ENCODE measurements at places on chromosomes 13 and 19. TPM values are rescaled to one million over a fixed set of nuclear protein-coding genes. Genes with fewer than 3 reads are reported as not detected.

Gene WDR88
- not detected for polyA plus RNA-seq

DNA sequence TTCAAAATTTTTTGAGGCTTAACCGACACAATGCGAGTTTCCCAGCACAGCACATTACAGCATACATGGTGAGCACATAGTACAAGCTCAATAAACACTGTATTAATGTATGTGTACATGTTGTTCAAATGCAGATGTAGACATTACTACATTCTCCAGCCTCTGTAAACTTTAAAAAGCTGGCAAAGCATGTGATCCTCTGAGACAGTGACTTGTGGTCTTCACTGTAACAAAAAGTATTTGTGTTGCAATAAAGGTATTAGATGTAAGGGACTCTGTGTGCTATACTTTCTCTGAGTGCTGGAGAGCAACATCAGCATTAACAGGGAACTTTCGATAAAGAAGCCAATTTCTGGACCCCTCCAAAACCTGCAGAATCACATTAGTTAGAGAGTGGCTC, 46.4 kb upstream of the ZNF254 start:
- no peak for DNase-seq

GRCh38 chr19:49954092-49954829, 6.7 kb downstream of the SIGLEC11 start:
- DNase-seq: peak; percentile 44

DNA sequence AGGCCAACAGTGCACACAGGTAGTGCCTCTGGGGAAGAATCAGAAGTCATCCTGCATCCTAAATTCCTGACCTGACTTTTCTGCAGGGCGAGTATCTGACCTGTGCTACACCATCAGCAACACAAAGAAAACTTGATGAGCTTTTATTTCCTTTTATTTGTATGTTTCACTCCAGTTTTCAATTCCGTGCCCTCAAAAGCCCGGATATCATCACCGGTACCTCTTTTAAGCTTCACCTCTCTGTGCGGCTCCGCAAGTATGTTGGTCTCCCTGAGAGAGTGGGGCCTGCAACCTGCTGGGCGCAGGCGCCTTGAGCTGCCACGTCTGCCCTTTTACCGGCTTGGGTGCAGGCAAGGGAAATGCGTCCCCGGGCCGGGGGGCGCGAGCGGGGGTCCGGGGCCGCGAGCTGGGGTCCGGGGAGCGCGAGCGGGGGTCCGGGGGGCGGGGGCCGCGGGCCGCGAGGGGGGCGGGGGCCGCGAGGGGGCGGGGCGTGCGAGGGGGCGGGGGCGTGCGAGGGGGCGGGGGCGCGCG, 4.3 kb upstream of the DUXA start:
- DNase-seq: peak; percentile 60

DNA sequence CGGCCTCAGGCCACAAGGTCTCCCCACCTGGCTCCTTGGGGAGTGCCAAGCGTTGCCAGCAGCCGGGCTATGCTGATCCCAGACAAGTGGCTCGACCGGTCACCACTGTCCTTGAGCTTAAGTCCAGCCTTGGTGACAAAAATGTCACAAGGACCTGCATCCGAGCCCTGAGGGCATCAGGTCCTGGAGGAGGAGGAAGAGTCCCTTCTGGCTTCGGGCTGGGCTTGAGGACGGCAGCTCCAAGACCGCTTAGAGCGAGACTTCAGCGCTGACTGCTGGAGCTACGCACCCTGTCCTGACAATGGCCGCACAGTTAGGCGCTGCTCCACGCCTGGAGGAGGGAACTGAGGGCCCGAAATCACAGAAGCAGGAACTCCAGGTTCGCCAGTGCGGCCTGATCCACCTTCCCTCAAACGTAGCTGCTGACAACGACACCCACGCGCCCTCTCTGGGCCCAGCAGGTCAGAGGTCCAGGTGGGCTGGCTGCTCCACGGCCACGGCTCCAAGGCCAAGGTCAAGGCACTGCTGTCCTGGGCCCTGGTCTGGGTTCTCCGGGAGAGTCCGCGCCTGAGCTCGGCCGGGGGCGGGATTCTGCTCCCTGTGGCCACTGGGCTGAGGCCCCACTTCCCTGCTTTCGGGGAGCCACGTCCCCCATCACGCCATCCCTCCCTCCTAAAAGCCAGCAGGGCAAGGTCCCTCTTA, 7.0 kb downstream of the SBNO2 start:
- DNase-seq: peak; percentile 76

Gene NKG7
- 1.2 TPM for polyA plus RNA-seq

- DNase-seq: no peak
These were observed 1.2 kb upstream of the RCBTB2 start for GRCh38 chr13:48533961-48534600.

DNA sequence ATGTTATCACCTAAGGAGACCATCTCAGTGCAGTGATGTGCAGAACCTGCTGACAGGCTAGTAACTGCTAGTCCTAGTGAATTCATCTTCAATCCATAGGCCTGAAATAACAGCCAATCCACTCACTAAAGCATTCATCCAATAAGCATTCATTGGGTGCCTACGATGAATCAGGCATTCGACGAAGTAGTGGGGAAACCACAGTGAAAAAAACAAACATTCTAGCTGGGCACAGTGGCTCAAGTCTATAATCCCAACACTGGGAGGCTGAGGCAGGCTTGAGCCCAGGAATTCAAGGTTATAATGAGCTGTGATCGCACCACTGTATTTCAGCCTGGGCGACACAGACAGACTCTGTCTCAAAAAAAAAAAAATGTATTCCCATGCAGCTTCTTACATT, 135.6 kb downstream of the RNF17 start:
- no peak for DNase-seq

DNA sequence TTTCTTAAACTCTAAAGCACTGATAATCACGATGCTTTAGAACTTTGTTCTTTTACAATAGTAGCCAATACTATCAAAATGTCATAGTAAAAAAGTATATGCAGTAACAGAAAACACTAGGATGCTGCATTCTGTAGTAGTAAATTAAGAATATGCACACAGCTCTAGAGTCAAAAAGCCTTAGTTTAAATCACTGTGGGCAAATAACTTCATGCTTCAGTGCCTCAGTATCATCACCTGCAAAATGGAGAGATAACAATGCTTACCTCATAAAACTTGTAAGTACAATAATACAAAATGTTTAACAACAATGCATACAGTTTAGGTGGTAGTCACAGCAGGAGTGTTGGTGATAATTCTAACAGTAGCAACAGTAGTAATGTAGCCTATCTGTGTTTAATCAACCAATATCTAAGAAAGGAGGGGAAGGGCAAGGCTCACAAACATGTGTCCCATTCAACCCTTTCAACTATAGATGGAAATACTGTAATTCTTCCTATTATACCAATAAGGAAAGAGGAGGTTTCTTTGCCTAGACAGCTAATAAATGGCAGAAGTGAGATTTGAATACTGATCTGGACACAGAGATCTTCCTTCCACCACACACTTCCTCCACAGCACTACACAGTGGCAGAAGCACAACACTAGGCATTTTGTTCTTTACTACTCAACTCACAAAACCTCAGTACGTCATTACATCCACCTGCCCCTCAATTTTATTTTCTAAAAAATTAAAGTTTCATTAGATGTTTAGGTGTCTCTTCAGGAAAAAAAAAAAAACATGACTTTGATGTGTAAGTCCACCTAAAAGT, 4.6 kb downstream of the RBM26 start:
- no peak for DNase-seq

DNA sequence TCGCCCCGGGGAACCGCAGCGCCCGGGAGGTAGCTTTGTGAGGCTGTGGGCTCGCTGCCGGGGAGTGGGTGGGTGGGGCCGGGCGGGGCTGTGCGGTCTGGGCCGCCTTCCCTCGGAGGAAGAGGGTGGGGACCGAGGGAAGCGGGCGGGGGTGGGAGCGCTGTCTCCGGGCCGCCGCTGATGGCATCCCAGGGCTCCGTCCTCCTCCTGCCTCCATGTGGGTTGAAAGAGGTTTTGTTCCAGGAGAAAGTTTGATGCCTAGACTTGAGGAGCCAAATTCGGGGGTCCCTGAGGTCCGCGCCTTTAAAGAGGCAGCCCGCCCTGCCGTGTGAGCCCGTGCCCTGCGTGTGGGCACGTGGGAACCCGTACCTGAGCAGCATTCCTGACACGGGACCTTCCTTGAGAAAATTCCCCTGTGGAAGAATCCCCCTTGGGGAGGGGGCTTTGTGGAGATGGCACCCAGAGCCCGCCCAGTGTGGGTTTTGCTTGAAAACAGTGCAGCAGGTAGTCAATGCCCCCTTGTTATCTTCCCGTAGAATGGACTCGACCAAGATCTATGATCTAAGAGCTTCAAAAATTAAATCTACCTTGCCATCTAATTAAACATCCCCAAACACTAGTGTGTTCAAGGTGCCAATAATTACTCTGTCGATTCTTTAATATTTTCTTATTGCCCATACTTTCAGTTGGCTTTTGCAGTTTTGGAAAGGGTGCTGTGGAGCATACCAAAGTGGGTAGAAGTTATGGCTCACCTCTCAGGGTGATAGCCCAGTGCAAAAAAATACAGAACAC, 107.8 kb downstream of the RXFP2 start:
- DNase-seq: no peak

GRCh38 chr13:105089858-105090643, 1445.4 kb downstream of the EFNB2 start:
- DNase-seq: no peak

- no peak for DNase-seq
These were observed 856.6 kb upstream of the KLHL1 start for GRCh38 chr13:70964874-70965273.

Gene TUBA3C
- polyA plus RNA-seq: not detected

Gene ZNF682
- 11.8 TPM for polyA plus RNA-seq

DNA sequence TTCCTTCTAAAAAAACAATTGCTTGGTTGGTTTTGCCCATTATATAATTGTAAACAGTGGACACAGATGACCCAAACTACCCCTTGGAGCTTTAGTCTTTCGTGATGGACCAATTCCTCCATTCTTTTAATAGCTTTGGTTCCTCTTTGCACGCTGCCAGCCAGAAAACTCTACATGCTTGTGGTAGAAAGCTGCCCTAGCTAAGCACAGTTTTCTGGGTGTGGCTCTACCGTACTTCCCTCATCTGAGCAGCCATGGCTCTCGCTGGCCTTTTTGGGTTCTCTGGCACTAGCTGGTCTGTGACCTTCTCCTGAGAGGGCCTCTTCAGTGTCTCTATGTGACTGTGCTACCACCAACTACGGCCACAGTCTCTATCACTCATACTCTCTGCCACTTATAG, 29.9 kb upstream of the CEBPA start:
- DNase-seq: peak; percentile 54

DNA sequence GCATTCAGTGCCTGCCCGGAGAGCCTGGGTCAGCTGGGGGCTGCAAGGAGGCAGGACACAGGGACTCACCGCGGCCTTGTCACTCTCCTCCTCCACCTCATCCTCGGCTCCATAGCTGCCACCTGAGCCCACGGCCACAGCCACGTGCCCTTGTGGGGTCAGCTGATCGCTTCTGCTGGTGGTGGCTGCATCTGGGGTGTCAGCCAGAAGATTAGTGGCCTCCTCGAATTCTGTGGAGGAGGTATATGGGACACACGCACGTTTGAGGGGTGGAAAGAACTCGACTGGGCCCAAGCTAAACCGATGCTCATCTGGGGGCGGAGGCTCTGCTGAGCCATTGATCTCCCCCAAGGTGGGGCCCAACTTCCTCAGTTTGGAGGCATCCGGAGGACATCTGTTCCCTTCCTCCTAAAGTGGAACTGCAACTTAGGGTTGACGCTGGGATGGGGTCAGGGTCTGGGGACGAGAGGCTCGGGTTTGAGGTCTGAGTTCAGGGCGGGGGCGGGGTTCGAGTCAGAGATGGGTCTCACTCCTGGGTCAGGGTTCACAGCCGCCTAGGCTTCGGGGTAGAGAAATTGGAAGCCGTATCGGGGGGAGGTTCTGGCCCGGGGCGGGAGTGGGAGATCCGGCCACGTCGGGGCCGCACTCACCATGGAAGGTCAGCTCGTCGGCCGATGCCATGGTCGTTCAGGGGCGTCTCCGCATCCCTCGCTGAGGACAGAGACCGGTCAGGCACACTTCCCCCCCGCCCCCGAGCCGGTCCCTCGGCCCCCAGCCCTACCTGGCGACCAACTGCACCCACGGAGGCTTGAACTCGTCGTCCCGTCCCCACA, 493 bp downstream of the YIPF2 start:
- no peak for DNase-seq

GRCh38 chr13:88104576-88104975, 433.4 kb downstream of the SLITRK5 start:
- DNase-seq: no peak

DNA sequence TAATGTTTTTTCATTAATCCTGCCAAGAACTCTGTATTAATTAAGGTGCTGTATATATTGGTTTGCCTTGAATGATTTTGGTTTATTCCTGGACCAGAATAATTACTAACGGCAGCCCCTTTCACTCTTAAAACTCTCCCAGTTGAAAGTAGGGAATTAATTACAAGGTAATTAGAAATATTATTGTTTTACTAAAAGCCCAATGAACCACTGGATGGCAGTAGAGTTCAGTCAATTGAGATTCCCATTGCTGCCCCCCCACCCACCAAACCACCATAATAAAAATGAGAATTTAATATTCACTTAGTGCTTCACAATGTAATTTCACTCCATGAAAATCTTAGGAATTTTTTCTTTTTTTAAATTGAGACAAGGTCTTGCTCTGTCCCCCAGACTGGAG, 13.7 kb downstream of the WBP4 start:
- DNase-seq: peak; percentile 54

Gene AP1M2
- not detected for polyA plus RNA-seq

Gene MCEMP1
- polyA plus RNA-seq: 0.48 TPM

DNA sequence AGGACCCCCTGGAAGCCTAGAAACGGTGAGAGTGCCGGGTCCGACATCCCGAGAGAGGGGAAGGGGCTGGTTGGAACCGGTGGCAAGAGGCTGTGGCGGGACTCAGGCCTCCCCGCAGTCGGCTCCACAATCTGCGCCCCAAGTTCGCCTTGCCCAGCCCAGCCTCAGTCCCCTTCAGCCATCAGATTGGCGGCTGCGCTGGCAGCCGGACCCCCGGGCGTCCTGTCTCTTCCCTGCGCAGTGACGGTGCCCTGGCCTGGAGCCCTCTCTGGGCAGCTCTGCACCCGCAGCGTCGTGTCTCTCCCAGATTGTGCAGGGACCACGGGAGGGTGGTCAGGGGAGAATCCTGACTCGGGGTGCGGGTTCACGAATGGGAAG, 315 bp downstream of the ZNF492 start:
- DNase-seq: no peak

Gene SLITRK5
- 0.08 TPM for polyA plus RNA-seq

GRCh38 chr13:66098931-66099628, 1131.1 kb downstream of the PCDH9 start:
- no peak for DNase-seq

All from adrenal gland (tissue), 19 donors.